ENCODE measurements at places on chromosomes 4 and X. TPM values are rescaled to one million over a fixed set of nuclear protein-coding genes. Genes with fewer than 3 reads are reported as not detected.

The PNCK gene
- not detected for total RNA-seq

The FRG2 gene
- not detected for total RNA-seq

The GSX2 gene
- total RNA-seq: not detected

The NAT8L gene
- total RNA-seq: 15.4 TPM

The DNAAF6 gene
- total RNA-seq: not detected

The BEX4 gene
- 2.7 TPM for total RNA-seq

The ALAS2 gene
- not detected for total RNA-seq

The CFAP47 gene
- total RNA-seq: not detected

The ASB9 gene
- 19.7 TPM for total RNA-seq

The CD38 gene
- 13.8 TPM for total RNA-seq

The MAML3 gene
- 15.0 TPM for total RNA-seq

The PCDH19 gene
- total RNA-seq: 0.04 TPM

The SLC38A5 gene
- total RNA-seq: not detected

The EPHA5 gene
- 0.45 TPM for total RNA-seq

The TEX13D gene
- total RNA-seq: not detected

The CPZ gene
- 0.28 TPM for total RNA-seq

The JAKMIP1 gene
- total RNA-seq: not detected

The NR0B1 gene
- total RNA-seq: 26.6 TPM

The GABRQ gene
- total RNA-seq: 0.25 TPM

The ATG4A gene
- 10.0 TPM for total RNA-seq

The CLNK gene
- not detected for total RNA-seq

The YIPF7 gene
- not detected for total RNA-seq

The ADGRG4 gene
- total RNA-seq: not detected

The SPANXC gene
- total RNA-seq: 0.74 TPM

The RADX gene
- total RNA-seq: not detected

The RTL9 gene
- 0.09 TPM for total RNA-seq

The DDX53 gene
- total RNA-seq: not detected

The BEX5 gene
- total RNA-seq: not detected

The STATH gene
- not detected for total RNA-seq

The PDK3 gene
- 5.4 TPM for total RNA-seq

The LAGE3 gene
- 73.0 TPM for total RNA-seq

The SLC25A43 gene
- total RNA-seq: 26.6 TPM

The PAGE1 gene
- not detected for total RNA-seq

The MAGEB17 gene
- not detected for total RNA-seq

The FGF2 gene
- total RNA-seq: 53.5 TPM

The SPARCL1 gene
- total RNA-seq: not detected

The DRP2 gene
- total RNA-seq: 0.27 TPM

The UGT2B15 gene
- not detected for total RNA-seq

The ARX gene
- 0.49 TPM for total RNA-seq

The HTN1 gene
- not detected for total RNA-seq

The DCAF12L1 gene
- not detected for total RNA-seq

The SCML2 gene
- total RNA-seq: 6.8 TPM

The IL2 gene
- total RNA-seq: not detected

The RHOXF2B gene
- total RNA-seq: not detected

The TMEM31 gene
- 0.40 TPM for total RNA-seq
